Left renal pelvis (tissue), 4 donors: ENCODE measurements at places on chromosomes 5 and 9.

- no peak for DNase-seq
These were observed 22.6 kb downstream of the DBH start for GRCh38 chr9:133658442-133659431.

GRCh38 chr5:99059685-99060084 lies 130.9 kb upstream of the CHD1 start:
- no peak for DNase-seq

DNA sequence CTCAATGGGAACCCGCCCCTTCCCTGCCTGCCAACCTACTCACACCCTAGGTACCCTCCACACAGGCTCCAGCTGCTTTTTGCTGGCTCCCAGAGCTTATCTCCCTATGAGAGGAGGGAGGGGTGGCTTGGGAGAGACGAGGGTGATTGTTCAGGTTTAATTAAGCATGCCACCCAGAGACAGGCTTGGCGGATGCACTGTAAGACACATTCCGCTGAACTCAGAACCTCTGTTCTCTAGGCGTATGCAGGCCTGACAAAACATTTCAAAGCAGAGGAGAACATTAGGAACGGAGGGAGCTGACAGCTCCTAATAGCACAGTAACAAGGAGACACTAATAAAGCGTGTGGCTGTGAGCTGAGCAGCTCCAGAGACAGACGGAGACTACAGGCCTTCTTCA lies 80.1 kb downstream of the TRIM32 start:
- no peak for DNase-seq

DNA sequence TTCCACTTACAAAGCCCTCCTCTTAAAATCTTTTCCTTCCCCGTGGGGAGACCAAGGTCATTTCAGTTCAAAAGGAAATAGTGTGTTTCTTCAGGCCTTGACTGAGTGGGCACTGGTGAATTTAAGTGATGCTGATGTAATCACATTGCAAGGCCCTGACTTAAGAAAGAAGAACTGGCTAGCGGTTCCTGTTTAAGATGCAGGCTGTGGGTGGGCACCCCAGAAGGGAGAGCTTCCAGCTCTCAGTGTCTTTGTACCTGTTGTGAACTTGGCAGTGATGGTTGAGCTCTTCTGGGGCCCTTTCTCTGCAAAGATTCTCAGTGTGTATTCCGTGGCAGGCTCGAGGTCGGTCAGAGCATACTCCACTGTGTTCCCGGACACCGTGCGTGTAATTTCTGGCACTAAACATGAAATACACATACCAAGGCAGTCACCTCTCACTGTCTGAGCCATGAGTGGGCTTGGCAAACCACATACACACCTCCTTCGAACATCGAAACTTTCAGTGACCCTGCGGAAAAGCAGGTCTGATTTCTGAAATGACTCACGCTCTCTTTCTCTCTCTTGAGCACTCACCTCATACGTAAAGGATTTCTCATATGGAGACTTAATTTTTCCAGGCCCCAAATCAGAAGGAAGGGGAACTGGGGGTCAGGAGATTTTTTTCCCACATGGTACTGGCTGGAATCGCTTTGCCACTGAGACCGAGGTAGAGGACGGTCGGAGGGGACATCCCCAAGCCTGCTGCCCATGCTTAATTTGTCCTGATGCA lies 81.9 kb downstream of the TNC start:
- DNase-seq, result no peak

DNA sequence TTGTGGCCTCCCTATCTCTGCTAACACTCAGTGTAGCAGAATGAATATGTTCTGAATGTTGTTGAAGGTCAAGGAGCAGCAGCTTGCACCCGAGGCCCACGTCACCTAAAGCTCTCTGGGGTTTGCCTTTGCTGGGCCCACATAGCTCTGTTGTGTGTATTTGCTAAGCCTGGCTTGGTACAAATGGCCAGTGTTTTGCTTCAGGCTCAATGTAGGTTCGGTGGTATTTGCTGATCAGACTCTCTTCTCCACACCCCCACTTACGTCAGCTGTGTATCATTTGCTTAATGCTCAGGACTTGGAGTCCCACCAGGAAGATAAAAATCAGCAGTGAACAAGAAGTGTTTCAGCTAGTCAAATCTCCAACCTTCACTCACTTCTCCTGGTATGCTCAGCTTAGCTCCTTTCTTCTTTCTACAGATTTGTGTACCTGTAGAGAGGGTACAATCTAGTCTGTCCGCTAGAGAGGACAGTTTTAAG lies 4.8 kb upstream of the RFESD start:
- no peak for DNase-seq

DNA sequence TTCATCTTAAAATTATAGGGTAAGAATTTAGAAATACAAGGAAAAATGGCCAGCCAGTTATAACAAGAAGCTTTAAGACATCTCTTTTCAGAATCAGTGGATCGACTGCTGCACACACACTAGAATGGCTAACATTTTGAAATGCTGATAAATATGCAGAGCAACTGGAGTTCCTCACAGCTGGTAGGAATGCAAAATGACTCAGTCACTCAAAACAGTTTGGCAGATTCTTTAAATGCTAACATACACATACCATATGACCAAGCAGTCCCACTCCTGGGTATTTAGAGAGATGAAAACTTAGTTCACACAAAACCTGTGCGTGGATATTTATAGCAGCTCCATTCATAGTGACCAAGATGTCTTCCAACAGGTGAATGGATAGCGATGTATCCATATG lies 23.2 kb upstream of the PSAT1 start:
- DNase-seq, result no peak

DNA sequence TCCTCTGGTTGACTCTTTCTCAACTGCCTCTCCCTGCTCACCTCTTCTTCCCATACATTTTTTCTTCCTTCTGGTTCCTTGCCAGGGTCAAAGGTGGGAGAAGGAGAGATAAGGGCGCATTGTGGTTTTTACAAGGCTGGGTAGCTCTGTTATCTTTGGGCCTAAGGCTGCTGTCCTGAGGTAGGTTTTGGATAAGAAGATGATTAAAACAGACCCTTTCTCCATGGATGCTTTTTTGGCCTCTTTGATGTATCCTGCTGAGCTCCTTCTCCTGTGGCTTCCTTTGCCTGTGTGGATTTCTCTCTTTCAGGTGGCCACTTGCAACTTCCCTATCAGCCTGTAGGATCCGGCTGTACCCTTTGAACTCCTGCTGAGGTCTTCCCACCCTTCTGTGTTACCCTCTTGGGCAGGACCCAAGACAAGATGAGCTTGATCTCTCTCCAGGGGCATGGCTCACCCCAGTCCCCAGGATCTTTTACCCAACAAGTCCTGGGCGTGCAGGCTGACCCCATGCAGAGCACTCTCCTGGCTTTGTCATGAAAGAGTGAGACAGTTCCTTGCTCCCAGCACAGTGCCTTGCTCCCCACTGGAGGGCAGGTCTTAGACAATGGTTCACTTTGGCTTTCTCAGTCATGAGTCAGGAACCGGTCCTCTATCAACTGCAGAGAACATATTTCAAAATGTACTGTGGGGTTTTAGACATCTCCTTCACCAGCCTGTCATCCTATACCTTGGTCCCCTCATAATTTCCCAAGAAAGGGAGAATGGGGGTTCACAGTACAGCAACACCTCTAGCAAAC lies 197.9 kb downstream of the TLE4 start:
- DNase-seq, result no peak

DNA sequence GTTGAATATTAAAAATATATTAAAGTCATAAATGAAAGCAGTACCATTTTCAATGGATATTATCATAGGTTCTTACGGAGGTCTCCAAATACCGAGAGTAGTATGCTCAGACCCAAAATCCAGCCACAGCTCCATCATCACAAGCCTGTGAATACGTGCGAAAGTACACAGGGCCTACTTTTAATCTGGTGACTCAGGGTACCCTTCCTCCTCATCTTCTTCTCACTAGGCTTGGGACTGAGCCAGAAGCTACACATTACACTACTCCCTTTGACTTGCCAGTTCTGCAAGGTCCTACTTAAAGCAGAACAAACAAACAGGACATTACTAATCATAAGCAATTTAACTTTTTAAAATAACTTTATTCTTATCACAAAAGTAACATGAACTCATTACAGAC lies 7.6 kb upstream of the RIC1 start:
- DNase-seq, result no peak

DNA sequence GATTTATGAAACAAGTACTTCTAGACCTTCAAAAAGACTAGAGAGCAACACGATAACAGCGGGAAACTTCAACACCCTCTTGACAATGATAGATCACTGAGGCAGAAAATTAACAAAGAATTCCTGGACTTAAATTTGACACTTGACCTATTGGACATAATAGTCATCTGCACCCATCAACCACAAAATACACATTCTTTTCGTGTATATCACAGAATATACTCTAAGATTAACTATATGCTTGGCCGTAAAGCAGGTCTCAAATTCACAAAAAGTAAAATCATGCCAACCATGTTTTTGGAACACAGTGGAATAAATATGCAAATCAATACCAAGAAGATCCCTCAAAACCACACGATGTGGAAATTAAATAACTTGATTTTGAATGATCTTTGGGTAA lies 559.4 kb downstream of the DNAH5 start:
- no peak for DNase-seq

DNA sequence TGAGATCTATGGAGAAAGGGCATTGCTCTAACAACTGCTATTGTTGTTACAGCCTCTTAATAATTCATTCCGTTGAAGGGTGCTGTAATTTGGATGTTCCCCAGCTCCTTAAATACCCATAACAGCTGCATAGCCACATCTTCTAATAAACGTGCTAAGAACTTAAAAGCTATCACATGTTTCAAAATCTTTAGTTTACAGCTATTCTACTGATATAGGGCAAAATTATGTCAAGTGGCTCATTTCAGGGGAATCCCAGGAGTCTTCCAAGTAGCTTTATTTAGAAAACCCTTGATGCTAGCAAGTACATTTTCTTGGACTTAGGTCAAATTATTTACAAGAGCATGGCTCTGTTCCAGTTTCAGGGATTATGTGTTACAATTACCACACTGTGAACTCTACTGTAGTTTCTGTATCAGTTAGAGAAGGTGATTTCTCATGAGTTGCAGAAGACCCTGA lies 990.4 kb upstream of the ACO1 start:
- peak; percentile 23 for DNase-seq

- DNase-seq, result no peak
These were observed 178.9 kb upstream of the SPEF2 start for GRCh38 chr5:35438786-35439185.

GRCh38 chr9:131840220-131840619 lies 100.3 kb upstream of the RAPGEF1 start:
- no peak for DNase-seq

- no peak for DNase-seq
These were observed 16.7 kb upstream of the TLR4 start for GRCh38 chr9:117687532-117687931.

GRCh38 chr5:108727236-108727650 lies 20.5 kb upstream of the FER start:
- DNase-seq, result peak; percentile 46

GRCh38 chr9:116369706-116370105 lies 216.1 kb downstream of the PAPPA start:
- no peak for DNase-seq
